ENCODE measurements at places on chromosomes 12 and 14.

GRCh38 chr12:10607885-10608458, 5.4 kb downstream of the MAGOHB start:
- DNase-seq: no peak

DNA sequence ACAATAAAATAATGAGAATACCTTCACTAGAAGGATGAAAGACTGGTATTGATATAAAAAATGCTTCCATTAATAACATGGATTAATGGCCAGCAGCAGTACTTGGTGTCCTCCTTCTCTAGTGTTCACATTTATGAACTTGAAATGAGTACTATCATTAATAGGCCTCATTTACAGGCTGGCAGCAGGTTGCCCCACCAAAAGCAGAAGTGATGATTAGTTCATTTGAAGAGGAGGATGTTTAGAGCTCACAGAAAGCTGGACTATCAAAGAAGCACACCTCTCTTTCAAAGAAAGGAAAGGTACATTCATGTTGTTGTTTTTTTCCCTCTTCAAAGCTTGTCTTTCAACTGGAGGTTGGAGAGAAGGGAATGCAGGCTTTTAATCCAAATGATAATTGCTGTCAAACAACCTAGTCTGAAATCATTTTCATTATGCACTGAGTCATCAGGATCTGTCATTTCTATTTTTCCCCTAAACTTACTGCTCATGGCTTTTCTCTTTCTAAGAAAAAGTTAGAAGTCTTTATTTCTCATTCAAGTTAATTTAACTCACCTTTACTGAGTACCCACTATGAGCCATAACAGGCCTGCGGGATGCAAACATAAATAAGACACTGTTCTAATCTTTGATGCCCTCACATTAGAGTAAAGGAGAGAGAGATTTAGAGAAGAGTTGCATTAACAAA, 157.9 kb upstream of the GRIP1 start:
- DNase-seq: no peak

- DNase-seq: no peak
Measured at GRCh38 chr12:26188641-26189040, 6.7 kb upstream of the SSPN start.

GRCh38 chr12:129075460-129076208, 222.4 kb downstream of the GLT1D1 start:
- DNase-seq: no peak

DNA sequence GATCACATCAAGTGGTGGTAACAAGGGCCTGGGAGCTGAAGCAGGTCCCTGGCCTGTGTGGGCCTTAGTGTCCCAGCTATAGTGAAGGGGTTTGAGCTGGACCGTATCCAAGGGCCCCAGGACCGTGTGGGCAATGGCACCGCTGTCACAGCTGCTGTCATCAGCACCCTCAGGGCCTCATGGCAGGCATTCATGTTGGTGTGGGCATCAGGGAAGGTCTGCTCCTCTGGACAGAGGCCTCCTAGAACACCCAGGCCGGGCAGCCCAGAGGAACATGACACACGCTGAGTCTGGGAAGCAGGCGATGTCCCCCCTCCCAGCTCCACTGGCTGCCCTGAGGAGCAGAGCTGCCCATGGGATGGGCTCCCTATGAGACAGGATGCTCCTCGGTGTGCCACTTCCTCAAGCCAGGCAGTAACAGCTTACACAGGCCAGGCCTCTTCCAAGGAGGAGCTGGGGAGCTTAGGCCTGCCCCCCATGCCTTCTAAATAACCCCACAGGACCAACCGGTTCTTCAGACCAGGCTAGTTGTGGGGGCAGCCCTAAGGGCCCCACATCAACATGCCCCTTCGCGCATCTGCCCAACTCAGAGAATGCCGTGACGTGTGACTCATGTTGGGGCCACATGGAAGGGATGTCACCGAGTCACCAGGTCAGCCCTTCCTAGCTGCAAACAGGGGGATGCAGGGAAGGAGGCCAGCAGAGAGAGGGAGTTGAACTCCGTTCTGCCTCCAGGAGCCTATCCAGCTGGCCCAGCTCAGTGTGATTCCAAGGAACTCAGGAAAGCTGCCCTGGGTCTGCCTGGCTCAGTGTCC, 80.4 kb downstream of the PITPNM2 start:
- no peak for DNase-seq

DNA sequence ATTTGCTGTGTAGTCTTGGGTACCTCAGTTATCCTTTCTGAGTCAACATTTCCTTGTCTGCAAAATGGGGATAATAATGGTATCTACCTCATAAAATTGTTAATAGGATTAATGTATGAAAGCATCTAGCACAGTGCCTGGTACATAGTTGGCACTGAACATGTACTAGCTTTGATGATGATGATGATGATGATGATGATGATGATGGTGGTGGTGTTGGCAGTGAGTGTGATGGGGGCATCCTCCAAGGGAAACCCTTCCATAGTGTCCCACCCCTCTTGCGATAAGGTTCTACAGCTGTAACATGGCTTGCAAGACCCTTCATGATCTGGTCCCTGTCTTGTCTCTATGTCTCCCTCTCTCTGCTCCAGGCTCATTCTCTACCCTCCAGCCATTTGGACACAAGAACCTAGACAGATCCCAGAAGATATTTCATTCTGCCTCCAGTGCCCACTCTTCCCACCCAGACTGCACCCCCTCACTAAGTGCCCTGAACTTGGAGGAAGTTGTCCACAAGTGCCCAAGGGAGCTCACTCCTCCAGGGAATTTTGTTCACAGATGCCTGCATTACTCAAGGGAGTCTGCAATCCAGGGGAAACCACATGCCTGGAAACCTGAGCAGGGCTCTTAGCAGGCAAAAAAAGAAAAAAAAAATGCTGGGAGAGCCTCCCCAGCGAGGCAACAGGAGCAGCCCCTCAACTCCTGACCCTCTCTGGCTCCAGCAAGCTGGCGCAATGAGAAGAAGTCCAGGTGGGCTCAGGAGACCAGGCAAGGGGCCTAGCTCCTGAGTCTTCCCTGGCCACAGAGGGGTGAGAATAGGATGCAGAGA, 10.1 kb upstream of the BDKRB1 start:
- DNase-seq: no peak

DNA sequence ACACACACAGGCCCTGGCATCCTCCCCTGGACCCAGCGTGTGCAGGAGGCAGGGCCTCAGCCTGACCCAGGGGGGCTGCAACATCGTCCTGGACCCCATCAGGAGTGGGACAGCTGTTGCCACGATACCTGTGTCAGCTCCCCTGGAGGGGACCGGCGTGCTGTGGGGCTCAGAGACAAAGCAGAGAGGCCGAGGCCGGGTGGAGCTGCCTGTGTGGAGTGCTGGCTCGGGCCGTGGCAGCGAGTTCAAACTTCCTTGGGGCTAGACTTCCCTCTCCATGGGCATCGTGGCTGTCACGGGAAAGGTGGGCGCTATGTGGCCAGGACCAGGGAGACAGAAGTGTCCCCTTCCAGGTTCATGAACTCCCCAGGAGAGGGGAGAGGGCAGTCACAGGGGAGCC, 155.0 kb upstream of the SFSWAP start:
- no peak for DNase-seq

Measured in hypothalamus (tissue), 51 donors.